ENCODE measurements at places on chromosomes 13 and 19. TPM values are rescaled to one million over a fixed set of nuclear protein-coding genes. Genes with fewer than 3 reads are reported as not detected.

Gene GZMM
- 0.30 TPM for total RNA-seq

Gene SSC5D
- 16.5 TPM for total RNA-seq

Gene OR7C1
- 0.20 TPM for total RNA-seq

Gene PPP1R37
- total RNA-seq = 15.7 TPM

Gene SUGP1
- total RNA-seq = 26.6 TPM

Gene NECTIN2
- total RNA-seq = 34.0 TPM

Gene KLC3
- total RNA-seq = 26.0 TPM

Gene SEMA6B
- 5.0 TPM for total RNA-seq

Gene RXFP2
- not detected for total RNA-seq

Gene OR7D2
- not detected for total RNA-seq

Gene ADAMTSL5
- total RNA-seq = 3.1 TPM

Gene LGALS13
- not detected for total RNA-seq

Gene CPAMD8
- total RNA-seq = 4.0 TPM

Gene LYL1
- 8.1 TPM for total RNA-seq

Gene DIRAS1
- total RNA-seq = 2.9 TPM

Gene TIMM50
- total RNA-seq = 28.0 TPM

Gene KEAP1
- 32.8 TPM for total RNA-seq

Gene PALM3
- total RNA-seq = 0.10 TPM

Gene ZNF223
- total RNA-seq = 7.1 TPM

Gene C19orf73
- total RNA-seq = 0.30 TPM

Gene APOE
- total RNA-seq = 313 TPM

Gene SELENOV
- total RNA-seq = not detected

Gene HIPK4
- 0.10 TPM for total RNA-seq

Gene SCN1B
- total RNA-seq = 1.4 TPM

Gene CEACAM7
- 0.30 TPM for total RNA-seq

Gene ING1
- total RNA-seq = 13.5 TPM

Gene SOHLH2
- total RNA-seq = not detected

Gene GRK1
- total RNA-seq = not detected

Gene RNF113B
- not detected for total RNA-seq

Gene IGFL1
- total RNA-seq = 0.69 TPM

Gene SULT2A1
- not detected for total RNA-seq

Gene TMEM145
- total RNA-seq = 0.20 TPM

Gene ZNF296
- 0.39 TPM for total RNA-seq

Measured in skin of body (tissue), 3 donors.